Ascending aorta (tissue), 2 donors: ENCODE measurements at places on chromosomes 7 and 10.

GRCh38 chr10:43825421-43825820 lies 176.7 kb upstream of the ZNF32 start:
- no peak for DNase-seq

GRCh38 chr10:125559210-125559609 lies 123.8 kb downstream of the TEX36 start:
- DNase-seq: no peak

DNA sequence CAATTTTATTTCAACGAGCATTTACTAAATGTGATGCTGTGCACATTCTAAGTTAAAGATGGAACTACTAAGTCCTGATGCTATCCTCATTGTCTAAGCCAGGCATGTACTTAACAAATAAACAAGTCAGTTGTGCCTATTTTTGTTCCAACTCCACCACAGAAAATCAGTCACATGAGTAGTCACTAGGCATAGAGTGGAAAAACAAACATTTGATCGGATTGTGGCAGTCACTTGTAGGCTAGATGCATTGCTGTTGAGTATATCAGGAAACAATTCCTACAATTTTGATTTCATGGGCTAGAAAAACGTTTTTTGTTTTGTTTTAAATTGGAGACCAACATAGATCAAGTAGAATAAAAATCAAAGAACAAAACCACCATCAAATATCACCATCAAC lies 177.6 kb upstream of the SLC25A13 start:
- DNase-seq: no peak

DNA sequence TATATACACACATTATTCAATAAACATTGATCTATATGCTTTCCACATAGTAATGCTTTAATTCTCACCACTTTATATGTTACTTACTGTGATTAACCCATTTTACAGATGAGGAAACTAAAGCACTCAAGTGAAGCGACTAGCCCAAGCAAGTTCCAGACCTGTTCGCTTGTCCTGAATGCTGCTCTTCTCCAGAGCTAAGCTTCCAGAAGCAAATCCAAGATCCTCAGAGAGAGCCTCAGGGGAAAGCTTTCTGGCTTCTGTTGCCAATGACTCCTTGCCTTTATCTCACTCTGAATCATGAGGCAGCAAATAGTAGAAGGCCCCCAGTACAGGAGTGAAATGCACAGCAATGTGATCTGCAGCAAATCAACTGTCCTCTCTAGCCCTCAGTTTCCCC lies 32.2 kb downstream of the XPNPEP1 start:
- DNase-seq: no peak

DNA sequence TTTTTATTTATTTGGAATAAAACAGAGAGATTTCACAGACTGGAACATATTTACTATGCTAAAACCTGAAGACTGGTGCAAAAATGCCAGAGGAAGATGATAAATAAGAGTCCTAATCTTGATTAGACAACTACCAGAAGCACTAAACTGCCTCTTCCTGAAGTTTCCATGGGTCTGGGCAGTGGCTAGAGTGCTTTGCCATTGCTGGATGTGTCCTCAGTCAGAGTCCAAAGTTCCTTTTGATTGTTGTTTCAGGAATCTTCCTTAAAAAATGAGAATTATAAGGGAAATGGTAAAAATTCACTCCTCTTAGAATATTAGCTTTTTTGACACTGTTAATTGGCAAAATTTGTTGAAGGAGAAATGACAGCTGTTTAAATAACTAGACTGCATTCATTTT lies 86.3 kb upstream of the AHR start:
- DNase-seq: no peak

DNA sequence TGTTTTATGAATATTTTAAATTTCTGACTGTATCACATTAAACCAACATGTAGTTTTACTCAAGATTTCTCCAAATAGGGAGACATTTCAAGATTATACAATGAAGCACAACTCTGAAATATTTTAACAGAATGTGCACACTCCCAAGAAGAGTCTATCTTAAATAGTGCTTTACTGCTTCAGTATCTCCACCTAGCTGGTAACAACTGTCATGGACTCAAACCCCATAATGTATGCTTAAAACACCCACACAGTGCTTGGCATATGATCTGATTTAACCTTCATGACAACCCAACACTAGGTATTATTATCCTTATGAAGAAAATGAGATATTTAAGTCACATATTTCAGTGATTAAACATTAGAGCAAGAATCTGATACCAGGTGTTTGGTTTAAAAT lies 45.9 kb downstream of the ASZ1 start:
- no peak for DNase-seq

GRCh38 chr10:50604809-50605208 lies 18.9 kb downstream of the SGMS1 start:
- DNase-seq: no peak

DNA sequence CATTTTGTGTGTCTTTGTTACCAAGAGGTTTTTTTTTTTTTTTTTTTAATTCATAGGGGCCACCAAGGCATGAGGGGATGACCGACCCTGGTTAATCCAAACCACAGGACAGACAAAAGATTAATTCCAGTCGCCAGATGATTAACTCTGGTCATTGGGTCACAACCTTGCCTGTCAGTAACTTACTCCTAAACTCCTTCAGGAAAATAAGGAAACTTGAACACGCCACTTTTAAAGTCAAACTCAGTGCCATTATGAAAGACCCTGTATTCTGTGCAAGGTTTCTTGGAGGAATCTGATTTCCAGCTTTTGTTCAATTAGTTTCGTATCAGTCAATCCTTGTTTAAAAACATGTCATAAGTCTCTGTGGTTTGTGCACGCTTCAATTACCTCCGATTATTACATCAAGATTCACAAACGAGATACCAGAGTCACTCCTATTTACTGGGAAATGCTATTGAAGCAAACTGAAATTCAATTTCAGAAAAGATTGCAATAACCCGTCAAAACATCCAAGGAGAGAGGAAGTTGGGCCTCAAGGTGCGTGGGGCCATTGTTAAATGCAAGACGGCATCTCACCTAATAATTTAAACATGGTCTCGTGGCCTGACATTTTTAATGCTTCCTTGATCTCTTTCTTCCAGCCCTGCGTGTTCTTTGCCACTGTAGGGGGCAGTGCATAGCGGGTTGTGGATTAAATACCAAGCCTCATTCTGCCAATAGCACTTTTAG lies 44.0 kb downstream of the NRP1 start:
- no peak for DNase-seq

- DNase-seq: no peak
Measured at GRCh38 chr7:90298145-90299038, 22.7 kb downstream of the FAM237B start.

GRCh38 chr10:15360566-15360965 lies 10.5 kb downstream of the FAM171A1 start:
- DNase-seq: no peak

GRCh38 chr7:32670110-32671025 lies 175.1 kb downstream of the AVL9 start:
- DNase-seq: no peak

DNA sequence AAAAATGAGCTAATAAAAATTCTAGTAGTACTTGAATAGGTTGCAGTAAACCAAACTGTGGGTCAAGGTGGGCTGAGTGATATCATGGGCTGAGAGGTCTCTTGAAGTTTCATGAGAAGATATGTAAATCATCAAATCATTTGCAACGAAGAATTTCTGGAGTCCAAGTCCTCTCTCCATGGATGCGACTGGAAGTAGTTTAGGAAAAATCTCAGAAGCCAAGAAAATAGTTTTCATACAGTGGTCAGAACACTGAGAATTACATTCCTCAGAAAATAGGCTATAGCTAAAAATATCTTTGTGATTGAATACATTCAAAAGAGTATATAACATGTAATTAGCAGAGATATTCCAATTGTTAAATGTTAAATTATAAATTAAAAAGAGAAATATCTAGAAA lies 3.6 kb upstream of the IFIT1 start:
- DNase-seq: no peak
